ENCODE measurements at places on chromosomes 3 and 15. TPM values are rescaled to one million over a fixed set of nuclear protein-coding genes. Genes with fewer than 3 reads are reported as not detected.

CCK gene
- not detected for total RNA-seq

FOXB1 gene
- not detected for total RNA-seq

PRRT3 gene
- 0.44 TPM for total RNA-seq

UROC1 gene
- total RNA-seq, result 0.74 TPM

SEMA5B gene
- not detected for total RNA-seq

EDC3 gene
- total RNA-seq, result 24.3 TPM

CPEB1 gene
- 0.07 TPM for total RNA-seq

TMEM207 gene
- total RNA-seq, result not detected

LRRIQ4 gene
- total RNA-seq, result not detected

TRPM7 gene
- total RNA-seq, result 31.7 TPM

SLC28A2 gene
- 0.08 TPM for total RNA-seq

REC114 gene
- not detected for total RNA-seq

DUSP7 gene
- total RNA-seq, result 6.6 TPM

ACVR2B gene
- 10.0 TPM for total RNA-seq

CKMT1A gene
- 0.13 TPM for total RNA-seq

BOC gene
- total RNA-seq, result not detected

FBXO40 gene
- total RNA-seq, result not detected

SLC51A gene
- 4.3 TPM for total RNA-seq

CAPN3 gene
- 0.90 TPM for total RNA-seq

SPINK8 gene
- not detected for total RNA-seq

PFKFB4 gene
- 7.1 TPM for total RNA-seq

SH3GL3 gene
- not detected for total RNA-seq

DUOXA2 gene
- not detected for total RNA-seq

ACKR4 gene
- total RNA-seq, result not detected

Data from HepG2 (cell line).